ENCODE measurements at places on chromosomes 6 and 20.

- DNase-seq, result no peak
These were observed 485.4 kb upstream of the MANEA start for GRCh38 chr6:95091823-95092436.

DNA sequence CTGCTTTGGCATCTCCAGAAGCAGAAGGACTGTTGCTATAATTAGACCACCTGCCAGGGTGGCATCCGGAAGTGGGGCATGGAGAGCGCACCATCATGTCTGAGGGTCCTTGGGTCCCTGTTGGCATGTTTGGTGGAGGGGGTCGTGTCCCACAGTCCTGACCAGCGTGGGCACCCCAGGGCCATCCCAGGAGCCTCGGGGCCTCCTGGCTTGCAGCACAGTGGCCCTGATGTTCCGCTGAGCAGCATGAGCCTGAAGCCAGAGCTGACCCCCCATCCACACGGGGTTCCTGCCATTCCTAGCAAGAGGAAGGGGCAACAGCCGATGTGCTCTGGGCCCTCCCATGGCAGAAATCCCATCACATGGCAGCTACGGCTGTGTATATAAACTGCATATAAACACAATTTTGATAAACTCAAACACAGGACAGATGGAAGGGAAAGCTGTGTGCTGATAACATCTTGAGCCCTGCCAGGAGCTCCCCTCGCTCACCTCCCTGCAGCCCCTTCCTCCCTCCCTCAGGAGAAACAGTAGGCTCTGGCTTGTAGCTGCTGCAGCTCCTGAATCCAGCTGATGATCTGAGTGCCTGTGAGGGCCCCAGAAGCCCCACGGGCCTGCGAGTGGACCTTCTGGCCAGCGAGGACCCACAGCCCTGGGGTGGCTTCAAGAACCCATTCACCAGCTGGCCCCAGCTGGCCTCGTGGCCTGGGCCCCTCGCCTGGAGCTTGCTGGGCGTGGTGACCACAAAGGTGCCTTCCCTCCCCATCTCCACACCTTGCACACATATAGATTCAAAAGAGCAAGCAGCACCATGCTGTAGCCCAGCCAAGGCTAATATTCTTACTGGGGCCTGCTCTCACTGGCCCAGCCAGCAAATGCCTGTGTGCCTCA lies 321.6 kb downstream of the CDH4 start:
- no peak for DNase-seq

GRCh38 chr20:15945289-15945688 lies 628.0 kb downstream of the KIF16B start:
- DNase-seq, result no peak

DNA sequence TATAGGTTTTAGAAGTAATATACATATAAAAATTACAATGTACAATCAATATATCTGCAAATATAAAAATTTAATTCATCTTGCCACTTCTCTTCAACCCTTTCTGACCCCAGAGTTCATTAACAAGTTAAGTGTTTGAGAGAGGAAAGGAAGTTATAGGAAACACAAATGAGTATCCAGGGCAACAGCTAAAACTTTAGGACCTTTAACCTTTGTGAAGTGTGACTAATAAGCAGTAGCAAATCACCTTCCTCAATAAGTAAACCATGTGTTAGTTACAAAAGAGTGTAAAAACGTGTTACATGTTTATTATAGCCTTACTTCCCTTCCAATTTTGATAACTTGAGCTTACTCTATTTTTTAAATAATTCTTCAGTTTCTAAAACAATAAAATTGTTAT lies 73.4 kb upstream of the SIM1 start:
- DNase-seq, result no peak

GRCh38 chr20:4929686-4930397 lies 71.5 kb downstream of the SLC23A2 start:
- no peak for DNase-seq

- DNase-seq, result no peak
These were observed 50.6 kb upstream of the NELFCD start for GRCh38 chr20:58930496-58930895.
